ENCODE measurements at places on chromosomes 11 and 22.
A peak's percentile ranks its signal among the peaks of the same experiment; 100 is the strongest.

- DNase-seq, result peak; percentile 47
Measured at GRCh38 chr22:29306835-29307595, 565 bp downstream of the GAS2L1 start.

DNA sequence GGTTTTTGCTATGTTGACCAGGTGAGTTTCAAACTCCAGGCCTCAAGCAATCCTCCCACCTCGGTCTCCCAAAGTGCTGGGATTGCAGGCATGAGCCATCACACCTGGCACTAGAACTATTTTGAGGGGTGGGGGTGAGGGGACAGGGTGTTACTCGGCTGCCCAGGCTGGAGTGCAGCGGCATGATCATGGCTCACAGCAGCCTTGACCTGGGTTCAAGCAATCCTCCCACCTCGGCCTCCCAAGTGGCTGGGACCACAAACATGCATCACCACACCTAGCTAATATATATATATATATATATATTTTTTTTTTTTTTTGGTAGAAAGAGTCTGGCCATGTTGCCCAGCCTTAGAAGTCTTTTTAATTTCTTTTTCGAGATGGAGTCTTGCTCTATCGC, 17.1 kb upstream of the IFITM3 start:
- no peak for DNase-seq

DNA sequence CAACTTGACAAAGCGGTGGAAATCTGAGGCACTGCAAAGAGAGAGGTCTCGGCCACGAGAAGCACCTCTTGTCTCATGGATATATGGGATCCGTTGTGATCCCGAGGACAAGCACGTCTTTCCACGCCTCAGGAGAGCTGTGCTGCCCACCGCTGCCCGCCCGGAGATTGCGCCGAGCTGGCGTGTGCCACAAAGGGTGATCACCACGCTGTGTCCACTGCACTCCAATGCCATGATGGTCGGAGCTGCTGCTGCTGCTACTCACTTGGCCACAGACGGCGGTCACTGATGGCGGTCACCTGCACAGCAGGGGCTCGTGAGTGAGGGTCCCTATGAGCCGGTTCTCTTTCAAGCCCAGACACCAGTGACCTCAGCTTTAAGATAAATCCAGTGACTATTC, 51.1 kb downstream of the SHANK2 start:
- DNase-seq, result no peak

DNA sequence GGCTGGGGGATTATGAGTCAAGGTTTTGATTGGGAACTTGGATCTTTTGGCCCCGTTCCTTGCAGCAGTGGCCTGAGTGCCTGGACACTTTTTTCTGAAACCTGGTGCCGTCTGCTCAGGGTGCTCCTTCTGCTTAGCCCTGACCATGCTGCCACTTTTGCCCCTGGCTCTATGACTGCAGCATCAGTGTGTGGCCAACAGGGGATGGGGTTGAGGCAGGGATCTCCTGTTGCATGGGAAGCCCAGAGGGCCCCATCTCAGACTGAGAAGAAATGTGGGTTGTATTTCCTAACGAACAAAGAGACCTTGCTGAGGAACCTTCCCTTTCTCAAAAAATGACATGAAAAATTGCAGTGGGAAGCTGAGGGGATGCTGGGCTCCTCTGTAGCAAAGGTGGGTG, 18.7 kb downstream of the POU2F3 start:
- no peak for DNase-seq

DNA sequence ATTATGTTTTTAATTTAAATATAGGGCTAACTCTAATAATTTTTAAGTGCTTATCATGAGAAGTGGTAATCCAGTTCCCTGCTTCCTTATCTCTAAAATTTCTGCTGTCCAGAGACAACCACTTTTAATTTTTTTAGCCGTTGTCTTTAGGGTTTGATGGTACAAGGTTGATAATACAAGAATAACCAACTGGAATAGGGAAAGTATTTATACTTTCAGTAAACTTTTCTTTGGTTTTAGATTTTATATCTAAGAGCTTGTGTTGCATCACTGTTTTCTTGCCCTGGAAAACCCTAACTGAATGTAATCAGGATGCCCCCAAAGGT, 46.5 kb upstream of the ADORA2A start:
- no peak for DNase-seq

- DNase-seq, result no peak
Measured at GRCh38 chr11:60926500-60926899, 2.2 kb downstream of the TMEM132A start.

DNA sequence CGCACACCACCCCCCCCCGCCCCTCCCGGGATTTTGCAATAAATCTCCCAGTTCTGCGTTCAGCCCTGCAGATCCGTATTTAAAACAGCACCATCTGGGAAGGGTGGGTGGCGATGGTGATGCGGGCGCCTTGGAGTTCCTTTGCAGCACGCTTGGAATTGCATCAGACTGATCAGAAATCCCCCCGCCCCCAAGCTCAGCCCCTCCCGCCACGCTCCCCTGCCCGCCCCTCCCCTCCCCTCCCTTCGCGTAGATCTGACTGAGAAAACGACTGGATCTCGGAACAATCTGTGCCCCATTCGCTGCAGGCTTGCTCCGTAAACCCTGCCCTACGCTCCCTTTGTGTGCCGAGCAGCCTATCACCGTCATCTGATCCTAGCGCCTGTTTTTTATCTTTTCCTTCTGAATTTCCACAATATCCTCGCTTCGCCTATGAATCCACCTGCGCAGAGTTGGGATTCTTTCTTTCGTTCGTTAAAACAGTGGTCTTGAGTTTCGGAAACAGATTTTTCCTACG, 18.1 kb upstream of the BDNF start:
- no peak for DNase-seq

DNA sequence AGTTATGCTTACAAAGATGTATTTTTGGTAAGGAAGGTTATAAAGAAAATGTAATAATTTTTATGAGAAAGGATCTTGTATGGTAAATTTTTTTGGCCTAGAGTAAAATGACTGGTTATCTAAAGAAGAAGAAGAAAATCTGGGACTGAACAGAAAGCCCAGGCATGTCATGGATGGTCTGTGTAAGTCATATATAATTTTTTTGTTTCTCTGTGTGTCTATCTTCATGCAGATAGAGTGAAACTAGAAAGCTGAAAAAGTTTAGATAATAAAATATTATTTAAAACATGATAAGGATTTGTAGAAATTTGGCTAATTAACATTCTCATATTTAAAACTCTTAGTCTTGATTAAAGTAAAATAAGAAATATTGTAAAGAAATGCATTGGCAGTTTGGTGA, 27.6 kb upstream of the MPEG1 start:
- no peak for DNase-seq

GRCh38 chr22:20537983-20538382, 30.6 kb downstream of the MED15 start:
- no peak for DNase-seq

DNA sequence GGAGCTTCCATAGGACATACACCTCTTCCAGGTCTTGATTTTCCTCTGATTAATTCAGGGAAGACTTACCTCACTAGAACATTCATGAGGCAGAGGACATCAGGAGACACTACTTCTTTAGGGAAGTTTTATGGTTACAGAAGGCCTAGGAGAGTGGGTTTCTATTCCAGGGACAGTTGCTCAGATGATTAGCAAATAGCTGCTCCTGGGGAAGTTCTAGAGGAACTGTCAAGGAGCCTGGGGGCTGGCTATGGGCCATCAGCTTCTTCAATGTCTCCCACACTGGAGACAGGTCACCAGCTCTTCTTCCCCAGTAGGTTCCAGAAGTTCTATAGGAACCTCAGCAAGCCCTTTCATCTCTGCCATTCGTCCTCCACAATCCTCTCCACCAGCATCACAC, 11.5 kb upstream of the OR10A5 start:
- no peak for DNase-seq

- no peak for DNase-seq
Measured at GRCh38 chr22:24580276-24580675, 12.6 kb downstream of the LRRC75B start.

DNA sequence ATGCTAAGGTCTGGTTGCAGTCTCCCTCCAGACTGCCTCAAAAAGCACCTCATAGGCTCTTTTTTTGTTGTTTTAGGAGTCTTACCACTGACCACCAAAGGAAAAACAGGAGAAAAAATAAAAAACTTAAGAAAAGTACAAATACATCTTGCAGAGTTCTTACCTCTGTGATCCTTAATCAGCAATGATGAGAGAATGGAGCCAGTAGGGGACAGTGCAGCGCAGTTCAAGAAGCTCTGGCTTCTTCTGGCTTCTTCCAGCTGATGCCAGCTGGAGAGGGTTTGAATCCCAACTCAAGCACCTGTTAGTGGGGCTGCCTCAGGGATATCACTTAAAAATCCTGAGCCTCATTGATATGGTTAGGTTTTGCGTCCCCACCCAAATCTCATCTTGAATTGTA, 223.3 kb upstream of the ISX start:
- DNase-seq, result no peak

DNA sequence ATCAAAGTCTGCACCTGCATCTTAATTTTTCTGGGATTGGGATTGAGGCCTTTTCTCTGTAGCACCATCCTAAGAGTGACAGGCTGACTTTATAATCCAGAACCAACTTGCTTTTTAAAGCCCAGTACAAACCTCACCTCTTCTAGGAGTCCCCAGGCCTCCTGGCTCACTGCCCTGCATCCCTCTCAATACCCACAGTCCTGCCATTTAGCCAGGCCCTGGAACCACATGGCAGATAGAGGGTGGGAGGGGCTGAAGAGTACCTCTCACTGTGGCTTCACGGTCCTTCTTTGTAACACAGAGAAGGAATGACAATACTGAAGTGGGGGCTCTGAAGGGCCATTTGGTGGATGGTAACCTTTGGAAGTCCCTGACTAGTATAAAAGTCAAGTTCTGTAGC, 63.5 kb upstream of the PHOX2A start:
- DNase-seq, result no peak

DNA sequence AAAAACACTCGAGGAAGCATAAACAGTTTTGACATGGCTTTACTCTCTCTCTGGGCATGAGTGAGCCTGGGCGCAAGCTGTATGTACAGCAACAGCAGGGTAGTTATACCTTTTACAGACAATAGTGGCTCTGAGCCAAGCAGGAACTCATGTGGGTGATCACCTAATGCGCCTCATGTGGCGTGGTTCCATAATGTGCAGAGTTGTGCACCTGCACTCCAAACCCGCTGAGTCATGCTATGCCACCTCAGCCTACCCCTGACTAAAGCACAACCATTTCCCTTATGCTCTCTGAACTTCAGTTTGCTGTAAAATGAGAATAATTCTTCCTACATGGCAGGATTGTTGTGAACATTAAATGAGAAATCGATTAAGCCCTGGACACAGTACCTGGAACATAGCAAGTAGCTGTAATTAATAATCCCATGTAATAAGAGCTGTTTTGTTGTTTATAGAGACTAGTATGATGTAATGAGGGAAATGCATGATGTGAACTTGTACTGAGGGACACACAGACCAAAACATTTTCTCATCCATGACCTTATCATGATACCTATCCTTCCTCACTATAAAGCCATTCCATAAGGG, 71.6 kb downstream of the CCDC34 start:
- no peak for DNase-seq

DNA sequence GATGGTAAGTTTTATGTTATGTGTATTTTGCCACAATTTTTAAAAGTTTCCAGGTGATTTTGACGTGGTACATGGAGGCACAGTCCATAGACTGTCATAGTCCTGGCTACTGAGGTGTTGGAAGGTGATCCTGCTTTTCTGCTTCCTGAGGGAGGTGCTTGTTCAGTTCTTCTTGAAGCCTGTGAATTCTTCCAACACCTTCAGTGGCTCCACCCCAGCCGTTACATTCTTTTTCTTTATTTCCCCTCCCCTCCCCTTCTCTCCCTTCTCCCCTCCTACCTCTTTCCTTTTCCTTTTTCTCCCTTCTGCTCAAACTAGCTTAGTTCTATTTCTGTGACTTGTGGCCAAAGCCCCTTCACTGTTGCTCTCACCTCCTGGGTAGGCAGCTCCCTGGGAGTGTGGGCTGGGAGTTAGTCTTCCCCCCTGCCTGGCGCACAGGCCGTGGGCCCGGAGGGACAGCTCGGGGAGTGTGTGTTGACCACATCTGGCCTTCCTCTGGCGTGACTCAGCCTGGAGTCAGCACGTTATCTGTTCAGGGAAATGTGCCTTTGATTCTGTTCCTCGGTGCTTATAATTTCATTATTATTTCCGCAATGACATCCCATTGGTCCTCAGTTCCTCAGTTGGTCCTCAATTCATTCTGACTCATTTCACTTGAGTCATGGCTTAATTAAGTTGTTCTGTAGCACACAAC, 566.2 kb downstream of the TBC1D22A start:
- DNase-seq, result no peak

DNA sequence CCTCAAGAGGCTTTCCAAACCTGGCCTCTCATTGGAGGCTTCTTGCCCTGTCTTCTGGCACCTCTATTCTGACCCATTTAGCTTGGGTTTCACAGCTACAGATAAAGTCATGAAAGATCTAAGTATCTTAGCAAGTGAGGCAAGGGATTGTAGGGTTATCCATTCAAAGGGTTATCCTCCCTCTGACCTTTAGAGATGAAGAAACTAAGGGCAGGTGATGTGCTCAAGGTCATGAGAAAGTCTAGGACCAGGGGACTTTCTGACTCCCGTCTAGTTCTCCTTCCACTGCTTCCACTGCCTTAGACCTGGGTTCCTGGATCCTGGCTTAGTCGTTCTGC, 7.2 kb downstream of the PHOX2A start:
- DNase-seq, result no peak

DNA sequence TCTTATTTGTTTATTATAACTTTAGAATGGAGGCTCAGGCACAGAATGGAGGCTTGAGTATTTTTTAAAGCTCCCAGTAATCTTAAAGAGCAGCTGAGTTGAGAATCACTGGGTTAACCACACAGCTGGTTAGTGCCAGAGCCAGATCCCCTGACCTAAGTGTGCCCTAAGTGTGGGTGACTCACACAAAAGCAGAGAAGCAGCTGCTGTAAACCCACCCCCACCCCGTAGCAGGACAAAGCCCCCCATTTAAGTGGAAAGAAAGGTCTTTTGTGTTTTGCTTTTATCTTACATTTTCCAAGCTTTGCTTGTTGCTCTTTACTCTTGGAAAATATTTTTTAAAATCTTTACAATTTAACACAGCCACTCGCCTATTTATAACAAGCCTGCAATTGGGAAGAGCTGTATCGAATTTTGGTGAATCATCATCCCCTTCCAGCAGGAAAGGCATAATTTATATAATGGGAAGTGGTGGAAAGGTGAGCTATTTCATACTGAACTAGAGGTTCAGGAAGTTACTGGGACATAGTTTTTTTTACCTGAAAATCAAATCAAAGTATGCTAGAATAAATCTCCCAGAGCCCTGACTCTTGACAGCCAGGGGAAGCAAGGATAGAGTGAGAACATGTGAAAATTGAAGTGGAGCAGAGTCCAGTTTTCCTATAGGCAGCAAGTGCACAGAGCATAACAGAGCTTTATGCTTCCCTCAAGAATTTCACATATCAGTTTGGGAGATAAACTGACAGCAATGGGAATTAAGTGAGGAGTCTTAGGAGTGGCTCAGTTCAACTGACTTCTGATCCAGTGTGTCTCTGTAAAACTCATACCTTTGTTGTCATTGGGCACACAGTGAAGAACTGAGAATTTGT, 405.7 kb downstream of the AASDHPPT start:
- DNase-seq, result no peak

DNA sequence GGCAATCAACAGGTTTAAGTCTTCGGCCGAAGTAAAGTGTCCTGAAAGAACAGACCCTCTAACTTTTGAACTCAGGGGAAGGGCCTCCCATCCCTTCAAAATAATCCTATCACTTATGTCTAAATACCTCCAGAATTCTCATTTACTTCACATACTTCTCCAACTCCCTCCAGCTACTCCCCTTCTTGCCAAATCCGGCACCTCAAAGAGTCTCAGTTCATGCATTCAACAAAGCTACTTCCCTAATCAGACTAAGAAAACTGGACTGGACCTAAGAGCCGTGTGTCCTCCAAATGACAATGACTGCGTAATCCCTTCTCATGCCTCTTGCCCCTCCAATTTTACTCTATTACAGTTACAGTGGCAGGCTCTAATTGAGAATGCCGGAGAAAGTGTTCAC, 1.3 kb downstream of the DDB1 start:
- DNase-seq, result no peak

Data from stimulated activated CD4-positive, alpha-beta T cell treated with anti-CD3 and anti-CD28 coated beads, Interleukin-4, amount 100 ng/mL, for 4 hours (primary cell).